Osteoblast (primary cell): ENCODE measurements at places on chromosomes 7 and 10.

GRCh38 chr10:25078658-25079431, 62.4 kb downstream of the THNSL1 start:
- peak; percentile 44 for DNase-seq

GRCh38 chr7:46791188-46791587, 790.7 kb downstream of the TNS3 start:
- peak; percentile 74 for DNase-seq

- DNase-seq: peak; percentile 96
Measured at GRCh38 chr10:46516660-46517416, 39.6 kb downstream of the GPRIN2 start.

- peak; percentile 67 for DNase-seq
Measured at GRCh38 chr10:113326160-113327111, 226.4 kb upstream of the HABP2 start.

GRCh38 chr7:79290841-79291497, 162.5 kb downstream of the MAGI2 start:
- DNase-seq: no peak

- DNase-seq: no peak
Measured at GRCh38 chr7:18828260-18828993, 289.0 kb downstream of the TWIST1 start.
